ENCODE measurements at places on chromosomes 16 and 17.

DNA sequence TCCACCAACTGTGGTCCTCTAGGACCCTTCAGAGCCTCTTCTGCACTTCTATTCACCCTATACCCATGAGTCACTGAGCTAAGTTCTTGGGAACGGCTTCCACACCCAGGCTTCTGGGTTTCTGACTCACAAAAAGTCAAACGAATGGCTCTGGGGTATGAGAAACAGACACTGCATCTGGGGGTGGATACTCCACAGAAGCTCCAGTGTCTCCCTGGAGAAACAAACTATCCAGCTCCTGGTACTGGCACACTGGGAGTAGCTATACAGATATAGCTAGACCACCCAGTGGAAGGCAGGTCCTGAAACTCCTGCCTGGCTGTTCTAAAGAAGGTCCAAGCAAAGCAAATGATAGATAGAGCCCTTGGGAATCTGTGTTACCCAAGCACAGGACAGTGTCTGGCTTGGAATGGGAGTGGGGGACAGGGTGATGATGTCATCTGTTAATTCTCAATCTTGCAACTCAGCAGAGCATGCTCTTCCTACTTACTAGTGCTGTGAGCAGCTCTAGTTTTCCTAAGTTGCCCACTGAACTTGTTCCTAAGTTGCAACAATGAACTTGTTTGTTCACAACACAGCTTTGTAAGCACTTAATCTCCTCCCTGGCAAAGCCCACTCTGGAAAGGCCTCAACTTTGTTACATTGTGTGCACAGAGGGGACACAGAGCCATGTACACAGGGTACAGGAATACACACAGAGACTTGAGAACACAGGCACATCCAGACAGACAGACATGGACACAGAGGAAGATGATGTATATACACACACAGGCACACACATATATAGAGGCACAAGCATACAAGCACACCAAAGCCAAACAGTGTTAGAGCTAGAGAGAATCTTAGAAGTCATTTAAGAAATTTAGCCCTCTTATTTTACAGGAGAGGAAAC lies 6.7 kb downstream of the MMP28 start:
- peak; percentile 89 for DNase-seq

- DNase-seq = no peak
Measured at GRCh38 chr17:1073241-1073962, 76.5 kb downstream of the TIMM22 start.

DNA sequence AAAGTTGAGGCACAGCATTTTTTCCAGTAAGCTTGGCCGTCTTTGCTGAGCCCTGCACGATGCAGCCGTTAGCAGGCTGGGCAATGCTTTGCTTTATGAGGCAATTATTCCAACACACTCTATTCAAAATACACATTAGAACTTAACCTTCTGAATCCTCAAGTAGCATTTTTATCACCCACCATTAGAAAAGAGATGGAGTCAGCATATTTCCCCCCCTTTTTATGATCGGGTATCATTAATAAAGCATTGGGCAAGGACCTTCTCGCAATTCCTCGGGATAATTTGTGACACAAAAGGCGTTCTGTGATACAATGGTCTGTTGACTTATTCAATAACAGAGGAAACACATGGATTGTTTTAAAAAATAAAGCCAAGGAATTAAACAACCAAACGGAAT lies 374.5 kb upstream of the RBFOX1 start:
- DNase-seq = no peak

GRCh38 chr17:58316260-58316960 lies 12.2 kb downstream of the TSPOAP1 start:
- DNase-seq = no peak

DNA sequence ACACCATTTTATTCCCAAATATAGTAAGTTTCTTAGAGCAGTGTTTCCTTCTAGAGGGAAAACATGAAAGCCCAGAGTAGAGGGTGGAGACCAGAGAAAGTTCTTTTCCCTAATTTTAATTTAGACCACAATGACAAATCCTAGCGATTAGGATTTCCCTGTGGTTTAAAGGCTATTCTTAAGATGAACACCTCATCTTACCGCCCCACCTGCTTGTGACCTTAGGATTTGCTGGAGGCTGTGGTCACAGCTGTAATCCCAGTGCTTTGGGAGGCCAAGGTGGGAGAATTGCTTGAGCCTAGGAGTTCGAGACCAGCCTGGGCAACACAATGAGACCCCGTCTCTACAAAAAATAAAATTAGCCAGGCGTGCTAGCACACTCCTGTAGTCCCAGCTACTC lies 51.1 kb downstream of the GPRC5B start:
- DNase-seq = no peak

- DNase-seq = no peak
Measured at GRCh38 chr17:57554826-57555635, 190.1 kb downstream of the CCDC182 start.

- DNase-seq = no peak
Measured at GRCh38 chr17:13601322-13601775, 380 bp downstream of the HS3ST3A1 start.

DNA sequence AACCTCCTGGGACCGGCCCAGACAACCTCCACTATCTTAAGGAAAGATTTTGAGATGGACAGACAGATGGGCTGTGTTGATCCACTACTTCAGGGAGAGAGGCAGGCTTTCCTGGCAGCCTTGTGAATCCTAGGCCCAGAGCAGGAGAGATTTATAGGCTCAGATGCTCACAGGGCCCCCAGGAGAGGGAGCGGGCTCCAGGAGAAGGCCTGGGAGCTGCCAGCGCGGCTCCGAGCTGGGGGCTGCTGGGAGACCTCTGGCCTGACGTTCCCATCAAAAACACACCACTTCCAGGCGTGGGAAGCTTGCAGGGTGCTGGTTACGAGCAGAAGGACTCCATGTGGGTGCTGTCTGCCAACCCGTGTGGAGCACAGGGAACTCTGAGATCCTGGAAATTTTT lies 53.2 kb downstream of the MYH11 start:
- DNase-seq = no peak

- DNase-seq = no peak
Measured at GRCh38 chr17:80730739-80731138, 186.1 kb downstream of the RPTOR start.

- DNase-seq = no peak
Measured at GRCh38 chr17:35184274-35184673, 9.9 kb downstream of the SLC35G3 start.

DNA sequence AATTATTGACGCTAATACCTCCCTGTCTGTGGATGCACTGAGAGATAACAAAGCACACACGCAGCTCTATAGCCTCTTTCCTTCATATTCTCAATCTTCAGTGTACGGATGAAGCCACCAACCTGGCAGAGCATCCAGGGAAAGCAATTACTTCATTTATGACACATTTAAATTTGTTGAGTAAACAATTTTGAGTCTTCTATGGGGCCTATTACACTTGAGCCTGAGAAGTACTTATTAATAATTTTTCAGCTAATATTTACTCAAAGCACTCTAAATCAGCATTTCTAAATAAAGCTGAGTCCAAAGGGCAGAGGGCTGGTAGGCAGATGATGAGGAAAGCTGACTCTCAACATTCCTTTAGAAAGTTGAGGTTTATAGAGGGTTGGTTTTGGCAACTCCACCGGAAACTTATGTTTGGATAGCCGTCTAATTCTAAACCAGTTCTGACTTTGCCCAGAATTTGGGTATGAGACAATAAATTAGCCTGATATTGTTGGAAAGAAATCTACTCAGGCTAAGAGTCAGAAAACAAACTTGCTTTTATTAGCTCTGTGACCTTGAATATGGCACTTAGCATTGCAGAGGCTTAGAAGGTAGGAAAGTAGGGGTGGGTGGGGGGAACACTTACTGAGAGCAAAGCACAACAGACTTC lies 643.5 kb downstream of the CDH11 start:
- peak; percentile 80 for DNase-seq

DNA sequence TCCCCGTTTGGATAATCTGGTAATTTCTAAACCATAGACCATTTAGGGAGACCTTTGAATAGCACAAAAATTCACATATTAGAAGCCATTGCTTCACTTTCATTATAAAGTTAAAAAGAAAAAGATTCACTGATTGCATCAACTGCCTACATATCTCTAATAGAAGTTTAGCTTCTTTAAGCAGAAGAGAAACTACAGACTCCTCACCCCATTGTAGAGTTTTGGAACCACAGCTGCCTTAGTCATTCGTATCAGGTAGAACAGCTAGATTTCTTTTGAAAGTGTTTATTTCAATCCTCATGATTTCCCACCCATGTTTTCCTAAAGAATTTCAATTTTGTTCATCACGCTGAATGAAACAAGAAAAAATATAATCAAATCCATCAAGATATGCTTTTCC lies 144.8 kb downstream of the CDH8 start:
- no peak for DNase-seq

- DNase-seq = no peak
Measured at GRCh38 chr17:71757156-71757555, 363.7 kb upstream of the SOX9 start.

DNA sequence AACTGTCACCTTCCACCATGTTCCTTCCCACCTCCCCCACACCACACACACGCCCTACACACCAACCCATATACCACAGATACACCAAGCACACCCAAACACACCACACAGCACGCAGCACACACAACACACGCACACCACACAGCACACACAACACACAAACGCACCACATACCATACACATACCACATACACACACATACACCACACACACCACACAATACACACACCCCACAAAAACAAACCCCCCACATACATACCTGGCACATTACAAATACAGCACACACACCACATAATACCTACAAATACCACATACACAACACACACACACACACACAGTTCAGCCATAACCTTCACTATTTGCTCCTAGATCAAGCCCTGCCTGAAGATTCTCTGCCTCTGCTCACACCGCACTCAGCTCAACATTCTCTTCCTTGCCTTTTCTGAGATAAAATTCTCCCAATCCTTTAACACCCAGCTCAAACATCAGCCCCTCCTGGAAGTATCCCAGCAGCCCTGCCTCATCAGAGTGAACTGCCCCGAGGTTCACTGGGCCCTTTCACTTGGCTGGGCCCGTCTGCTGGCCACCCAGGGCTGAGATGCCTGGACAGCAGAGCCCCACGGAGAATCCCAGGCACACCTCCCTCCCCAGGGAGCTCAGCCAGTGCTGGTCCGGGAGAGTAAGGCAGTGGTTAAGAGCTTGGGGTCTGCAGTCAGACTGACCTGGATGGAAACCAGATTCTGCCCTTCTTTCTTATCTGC lies 31.9 kb upstream of the CPNE2 start:
- DNase-seq = no peak

DNA sequence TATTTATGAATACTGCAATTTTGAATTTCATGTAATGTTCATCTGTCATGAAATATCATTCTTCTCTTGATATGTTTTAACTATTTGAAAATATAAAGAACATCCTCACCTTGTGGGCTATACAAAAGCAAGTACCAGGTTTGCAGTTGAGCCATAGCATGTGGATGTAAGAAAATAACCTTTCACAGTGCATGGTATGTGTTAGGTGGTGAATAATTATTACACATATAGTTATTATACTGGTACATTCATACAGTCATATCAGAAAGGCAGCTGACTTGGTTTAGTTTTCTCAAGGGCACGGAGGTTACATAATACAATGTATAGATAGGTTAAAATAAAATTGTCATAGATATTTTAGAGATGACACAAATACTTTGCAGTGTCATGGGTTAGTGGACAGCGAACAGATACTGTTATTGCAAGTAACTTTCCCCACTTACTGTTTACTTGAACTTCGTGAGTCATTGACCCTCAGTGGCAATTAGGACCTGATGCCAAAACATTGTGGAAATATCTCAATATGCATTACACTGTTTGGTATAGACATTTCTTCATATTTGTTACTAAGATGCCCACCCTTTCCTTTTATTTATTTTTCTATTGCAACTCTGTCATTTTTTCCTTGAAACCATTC lies 445.4 kb upstream of the GOT2 start:
- no peak for DNase-seq

GRCh38 chr16:84834403-84834772 lies 14.6 kb downstream of the CRISPLD2 start:
- no peak for DNase-seq

- DNase-seq = no peak
Measured at GRCh38 chr16:56228476-56228875, 37.2 kb downstream of the GNAO1 start.

DNA sequence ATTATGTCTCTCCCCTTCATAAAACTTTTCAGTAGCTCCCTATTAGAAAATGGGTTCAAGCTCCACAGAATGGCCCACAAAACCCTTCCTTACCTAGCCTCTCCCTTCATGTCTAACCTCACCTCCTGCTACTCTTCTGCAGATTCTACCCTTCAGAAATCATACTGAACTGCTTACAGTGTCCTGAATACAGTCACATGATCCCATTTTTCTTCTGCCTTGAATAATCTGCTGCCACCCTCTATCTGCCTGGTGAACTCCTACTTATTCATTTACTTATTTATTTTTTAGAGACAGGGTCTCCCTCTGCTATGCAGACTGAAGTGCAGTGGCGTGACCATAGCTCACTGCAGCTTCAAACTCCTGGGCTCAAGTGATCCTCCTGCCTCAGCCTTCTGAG lies 15.0 kb downstream of the LASP1NB start:
- no peak for DNase-seq

- peak; percentile 8 for DNase-seq
Measured at GRCh38 chr16:14202697-14203096, 131.6 kb downstream of the MRTFB start.

DNA sequence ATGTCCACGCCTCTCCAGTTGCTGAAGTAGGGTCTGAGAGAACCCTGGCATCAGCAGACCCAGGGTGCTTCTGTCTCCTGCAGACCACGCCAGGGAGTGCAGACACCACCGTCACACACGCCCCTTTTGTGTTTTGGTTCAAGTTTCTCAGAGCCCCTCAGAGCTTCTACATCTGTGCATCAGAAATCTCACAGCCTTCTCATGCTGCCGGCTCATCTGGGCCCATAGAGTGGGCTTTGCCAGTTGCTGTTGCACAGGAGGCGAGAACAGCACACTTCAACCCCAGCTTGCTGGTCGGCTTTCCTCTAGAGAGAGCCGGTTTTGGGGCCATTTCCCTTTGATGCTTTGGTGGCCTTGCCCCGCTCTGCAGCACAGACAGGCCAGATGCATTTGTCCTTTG lies 60.9 kb downstream of the PDPK1 start:
- DNase-seq = no peak
